ENCODE measurements at places on chromosomes 3 and 15.
A peak's percentile ranks its signal among the peaks of the same experiment; 100 is the strongest.

- peak; percentile 94 for DNase-seq
Measured at GRCh38 chr3:38164952-38165721, at the start of gene OXSR1. TSS of gene OXSR1 (plus strand) at chr3:38165537. CDS start at chr3:38165877, 340 bp downstream.

DNA sequence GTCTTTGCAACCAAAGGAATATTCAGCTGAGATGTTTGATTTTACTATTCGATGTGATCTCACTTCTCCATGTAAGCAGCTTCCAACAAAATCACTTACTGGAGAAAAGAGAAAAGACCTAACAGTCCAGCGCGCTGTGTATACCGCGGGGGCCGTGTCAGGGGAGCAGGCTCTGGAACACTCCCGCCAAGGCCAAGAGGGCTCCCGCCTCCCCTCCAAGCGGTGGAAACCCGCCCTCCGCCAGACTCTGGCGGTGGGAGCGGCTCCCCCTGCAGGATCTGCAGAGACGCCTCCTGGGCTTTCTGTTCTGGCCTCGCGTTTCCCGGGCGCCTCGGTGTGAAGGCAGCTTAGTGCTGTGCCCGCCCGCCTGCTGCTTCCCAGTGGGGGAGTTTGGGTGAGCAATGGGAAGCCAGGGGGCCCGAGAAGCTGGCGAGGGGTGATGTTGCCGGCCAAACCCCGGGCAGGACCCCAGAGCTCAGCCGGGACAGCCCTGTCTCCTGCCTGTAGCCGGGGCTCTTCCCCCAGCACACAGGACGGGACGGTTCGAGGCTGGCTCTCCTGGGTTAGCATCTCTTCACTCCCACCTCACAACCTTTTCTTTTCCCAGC is 36.3 kb downstream of the CHST14 start:
- peak; percentile 69 for DNase-seq

DNA sequence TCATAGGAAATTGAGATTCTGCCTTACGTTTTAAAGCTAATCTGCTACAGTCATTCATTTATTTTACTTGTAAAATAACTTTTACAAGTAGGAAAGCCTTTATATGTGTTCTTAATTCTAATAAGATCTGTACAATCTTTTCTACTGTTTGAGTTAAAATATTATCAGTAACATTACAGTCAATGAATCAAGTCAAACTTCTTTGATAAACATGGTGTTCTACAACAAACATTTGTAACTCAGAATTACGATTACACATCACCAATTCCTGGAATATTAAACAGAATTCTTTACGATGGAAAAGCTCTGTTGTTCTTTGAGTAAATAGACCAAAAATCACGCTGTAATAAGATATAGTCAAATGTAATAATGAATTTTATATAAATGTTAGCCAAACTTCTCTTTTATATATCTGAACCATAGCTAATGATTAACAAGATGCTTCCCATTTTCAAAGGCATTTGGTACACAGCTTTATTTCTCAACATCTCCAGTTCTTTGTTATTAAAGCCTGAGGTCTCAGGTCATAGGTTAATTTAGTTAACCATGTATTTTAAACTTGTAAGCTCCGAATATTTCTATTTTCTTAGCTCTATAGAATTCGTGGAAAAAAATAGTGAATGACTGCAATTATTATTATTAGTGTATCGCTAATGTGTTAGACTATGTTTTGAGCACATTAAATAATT is 232.4 kb downstream of the NAALADL2 start:
- DNase-seq = no peak

- no peak for DNase-seq
Measured at GRCh38 chr15:100712226-100712625, 109.8 kb downstream of the ASB7 start.

DNA sequence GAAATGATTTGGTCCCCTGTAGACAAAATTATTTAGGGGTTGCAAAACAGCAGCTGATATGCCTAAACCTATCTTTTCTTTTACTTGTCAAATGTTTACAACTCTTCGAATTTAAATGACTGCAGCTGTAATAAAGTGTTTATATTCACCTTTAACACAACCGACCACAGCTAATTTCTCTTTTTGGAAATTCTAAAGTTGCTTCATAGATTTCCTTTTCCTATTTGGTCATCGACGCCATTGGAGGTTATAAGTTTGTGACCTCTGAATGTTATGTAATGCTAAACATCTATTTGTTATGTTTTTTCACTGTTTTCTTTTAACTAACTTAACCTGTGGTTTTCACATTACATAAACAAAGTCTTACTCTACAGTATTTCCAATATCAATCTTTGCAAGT is 1094.9 kb upstream of the EPHA6 start:
- no peak for DNase-seq

DNA sequence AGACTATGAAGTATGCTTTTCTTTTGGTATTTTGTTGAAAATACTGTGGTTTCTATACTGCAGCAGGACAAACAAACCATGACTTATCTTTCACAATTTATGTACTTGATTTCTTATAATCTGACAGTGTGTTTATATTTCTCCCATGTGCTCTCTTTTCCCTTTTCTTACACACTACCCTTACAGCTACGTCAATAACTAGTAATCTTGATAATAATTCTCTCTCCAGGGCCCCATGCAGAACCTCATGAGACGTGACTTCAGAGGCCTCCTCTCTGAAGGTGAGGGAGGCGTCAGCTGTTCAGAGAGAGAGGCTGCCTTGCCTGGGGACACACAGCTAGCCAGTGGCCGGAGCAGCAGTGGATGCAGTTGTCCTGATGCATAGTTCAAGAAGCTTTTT is 35.9 kb downstream of the KY start:
- DNase-seq = no peak

DNA sequence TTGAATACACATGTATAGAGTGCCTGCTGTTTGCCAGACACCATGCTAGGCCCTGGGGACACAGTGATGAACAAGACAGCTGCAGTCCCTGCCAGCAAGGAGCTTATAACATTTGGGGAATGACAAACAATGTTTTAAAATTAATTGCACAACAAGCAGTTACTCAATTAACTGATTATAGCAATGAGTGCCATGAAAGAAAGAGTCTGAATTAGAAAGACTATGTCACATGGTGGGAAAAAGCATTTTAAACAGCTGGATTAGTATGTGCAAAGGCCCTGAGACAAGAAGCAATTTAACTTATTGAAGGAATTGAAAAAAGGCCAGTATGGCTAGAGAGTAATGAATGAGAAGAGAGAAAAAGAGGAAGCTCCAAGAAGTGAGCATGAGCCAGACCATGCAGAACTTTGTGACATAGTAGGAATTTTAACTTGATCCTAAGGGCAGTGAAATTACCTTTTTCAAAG is 64.5 kb upstream of the PLXNA1 start:
- no peak for DNase-seq

DNA sequence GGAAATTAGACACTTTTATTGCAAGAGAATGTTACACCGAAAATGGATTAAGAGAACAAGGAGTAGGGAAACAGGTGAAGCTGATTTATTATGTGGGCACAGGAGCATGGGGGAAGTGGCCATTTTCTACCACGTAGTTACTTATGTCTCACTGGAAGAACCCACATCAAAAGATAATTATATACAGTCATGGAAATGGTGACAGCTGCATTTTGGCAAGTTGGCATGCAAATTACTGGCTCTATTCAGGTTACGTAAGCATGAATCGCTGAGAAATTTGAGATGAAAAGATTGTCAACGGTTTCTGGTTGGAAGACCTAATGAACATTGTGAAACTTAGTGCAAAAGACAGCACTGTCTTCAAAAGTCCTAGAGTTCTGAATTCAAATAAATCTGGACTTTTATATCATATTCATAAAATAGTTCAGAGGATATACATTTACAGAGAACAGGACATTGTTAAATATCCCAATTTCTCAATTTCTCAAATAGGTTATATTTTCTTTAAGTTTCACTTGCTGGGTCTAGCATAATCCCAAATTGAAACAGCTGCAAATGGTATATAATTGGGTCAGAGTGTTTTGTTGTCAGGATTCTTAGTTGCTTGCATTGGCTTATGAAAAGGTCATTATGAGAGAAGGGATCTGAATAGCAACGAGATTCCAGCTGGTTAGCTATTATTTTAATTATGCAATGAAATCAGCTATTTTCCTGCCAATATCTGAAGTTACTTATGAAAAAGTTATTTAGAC is 567.8 kb downstream of the ZPLD1 start:
- DNase-seq = no peak

DNA sequence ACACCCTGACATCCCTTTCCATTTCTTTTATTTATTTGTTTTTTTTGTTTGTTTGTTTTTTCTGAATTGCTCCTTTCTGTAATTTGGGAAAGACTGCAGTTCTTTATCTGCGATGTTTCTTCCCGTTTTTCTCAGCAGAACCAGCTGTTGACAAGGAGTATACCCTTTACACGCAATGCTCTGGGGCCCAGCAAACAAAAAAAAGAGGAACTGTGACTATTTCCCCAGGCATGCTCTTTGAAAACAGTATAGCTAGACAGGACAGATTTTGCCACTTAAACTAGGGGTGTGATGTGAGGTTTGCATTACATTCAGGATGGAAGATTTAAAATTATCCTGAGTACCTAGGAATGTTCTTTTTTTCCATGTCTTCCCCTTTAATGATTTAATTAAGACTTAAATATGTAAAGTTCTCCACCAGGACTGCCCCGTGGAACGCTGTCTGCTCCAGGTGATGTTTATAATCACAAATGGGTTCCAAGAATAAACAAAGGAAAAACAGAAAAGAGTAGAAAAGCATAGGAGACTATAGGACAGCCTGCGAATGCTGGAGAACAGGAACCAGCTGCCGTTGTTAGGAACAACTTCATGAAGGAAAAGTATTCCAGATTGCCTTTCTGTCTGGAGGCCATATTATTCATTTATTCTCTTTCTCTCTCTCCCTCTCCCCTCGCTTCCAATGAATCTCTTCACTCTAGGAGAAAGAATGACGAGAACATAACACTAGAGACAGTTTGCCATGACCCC is 43.3 kb downstream of the TGFBR2 start:
- DNase-seq = no peak

GRCh38 chr15:74252291-74252690 is 16.2 kb downstream of the CCDC33 start:
- DNase-seq = no peak

DNA sequence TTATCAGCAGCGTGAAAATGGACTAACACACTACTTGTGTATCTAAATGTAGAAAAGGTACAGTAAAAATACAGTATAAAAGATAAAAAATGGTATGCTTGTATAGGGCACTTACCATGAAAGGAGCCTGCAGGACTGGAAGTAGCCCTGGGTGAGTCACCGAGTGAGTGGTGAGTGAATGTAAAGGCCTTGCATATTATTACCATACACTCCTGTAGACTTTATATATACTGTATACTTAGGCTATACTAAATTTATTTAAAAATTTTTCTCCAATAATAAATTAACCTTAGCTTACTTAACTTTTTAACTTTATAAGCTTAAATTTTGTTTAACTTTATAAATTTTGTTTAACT is 67.2 kb upstream of the TSPAN3 start:
- DNase-seq = no peak

DNA sequence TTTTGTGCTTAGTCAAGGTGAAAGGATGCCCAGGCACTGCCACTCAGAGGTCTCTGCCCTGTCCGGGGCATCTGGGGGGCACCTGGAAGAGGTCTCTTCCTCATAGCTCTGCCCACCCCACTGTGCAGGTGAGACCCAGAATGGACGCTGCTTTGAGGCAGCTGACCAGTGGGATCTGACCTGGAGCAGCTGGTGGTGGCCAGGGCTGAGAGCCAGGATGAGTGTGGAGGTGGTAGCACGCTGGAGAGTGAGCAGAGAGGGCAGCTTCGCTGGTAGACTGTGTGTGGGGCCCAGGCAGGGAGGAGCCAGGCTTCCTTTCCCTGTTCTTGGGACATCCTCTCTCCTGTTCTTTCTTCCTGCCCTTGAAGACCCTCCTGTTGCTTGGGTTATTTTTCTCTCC is 32.2 kb upstream of the PLA2G4E start:
- no peak for DNase-seq

DNA sequence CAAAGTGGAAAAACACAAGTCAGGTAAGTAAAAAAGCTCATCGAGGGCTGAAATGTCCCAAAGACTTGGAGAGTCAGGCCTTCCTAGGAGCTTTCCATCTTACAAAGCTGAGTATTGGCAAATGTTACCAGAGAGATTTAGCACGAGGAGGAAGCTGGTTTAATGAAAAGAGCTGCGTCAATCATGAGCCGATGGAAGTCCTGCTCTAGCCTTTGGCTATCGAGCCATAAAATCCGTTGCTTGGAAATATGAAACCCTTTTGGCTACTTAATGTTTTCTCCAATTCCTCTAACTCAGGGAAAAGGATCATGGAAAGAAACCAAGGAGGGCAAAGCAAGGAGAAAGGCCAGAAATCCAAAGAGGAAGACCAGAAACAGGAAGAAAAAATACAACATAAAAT is 1074.6 kb downstream of the FHIT start:
- no peak for DNase-seq

GRCh38 chr3:187678726-187679268 is 8.6 kb upstream of the SST start:
- peak; percentile 7 for DNase-seq

GRCh38 chr3:15768421-15769255 is 29.1 kb downstream of the ANKRD28 start:
- no peak for DNase-seq

- peak; percentile 31 for DNase-seq
Measured at GRCh38 chr3:197428117-197428801, 127.5 kb downstream of the BDH1 start.

- DNase-seq = no peak
Measured at GRCh38 chr15:77969055-77969454, 108.5 kb downstream of the TBC1D2B start.

DNA sequence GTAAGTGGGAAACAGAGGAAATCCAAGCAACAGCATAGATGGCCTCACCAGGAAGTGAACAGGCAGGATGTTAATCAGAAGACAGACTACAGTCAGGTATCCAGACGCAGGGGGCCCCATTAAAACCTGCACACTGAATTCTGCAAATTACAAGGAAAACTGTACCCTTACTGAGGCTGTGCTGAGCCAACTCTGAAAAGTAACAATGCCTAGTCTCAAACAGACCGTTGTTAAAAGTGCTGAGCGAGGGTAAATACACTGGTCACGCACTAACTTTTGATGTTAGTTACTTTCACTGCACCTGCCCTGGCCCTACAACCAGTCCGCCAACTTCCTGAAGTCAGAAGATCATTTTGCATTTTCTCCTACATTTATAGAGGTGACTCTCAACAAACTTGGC is 1.0 kb downstream of the TAMM41 start:
- no peak for DNase-seq

DNA sequence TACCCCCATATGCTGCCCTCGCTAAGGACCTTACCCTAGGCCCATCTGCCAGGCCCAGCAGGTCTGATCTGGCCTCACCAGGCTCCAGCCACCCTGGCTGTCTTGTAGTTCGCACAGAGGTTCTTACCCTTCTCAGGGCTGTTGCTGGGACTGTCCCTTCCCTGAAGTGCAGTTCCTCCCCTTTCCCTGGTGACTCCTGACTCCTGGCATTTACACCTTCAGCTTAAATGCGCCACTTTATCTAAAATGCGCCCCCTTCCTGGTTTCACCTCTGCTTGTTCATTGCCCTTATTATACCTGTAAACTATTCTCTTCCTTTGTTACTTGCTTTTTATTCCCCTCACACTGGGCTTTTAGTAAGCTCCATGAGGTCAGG is 835 bp upstream of the TTLL3 start:
- no peak for DNase-seq

- no peak for DNase-seq
Measured at GRCh38 chr3:127991251-127991650, 61.0 kb upstream of the SEC61A1 start.

- no peak for DNase-seq
Measured at GRCh38 chr15:35514759-35515158, 31.2 kb downstream of the DPH6 start.

Measured in stimulated activated CD4-positive, alpha-beta T cell treated with anti-CD3 and anti-CD28 coated beads, Interleukin-4, amount 100 ng/mL, for 1 hour (primary cell).